Activated CD4-positive, alpha-beta T cell treated with anti-CD3 and anti-CD28 coated beads, Interleukin-2, amount 50 U/mL, for 4 hours (primary cell): ENCODE measurements at places on chromosomes 5 and 9.

DNA sequence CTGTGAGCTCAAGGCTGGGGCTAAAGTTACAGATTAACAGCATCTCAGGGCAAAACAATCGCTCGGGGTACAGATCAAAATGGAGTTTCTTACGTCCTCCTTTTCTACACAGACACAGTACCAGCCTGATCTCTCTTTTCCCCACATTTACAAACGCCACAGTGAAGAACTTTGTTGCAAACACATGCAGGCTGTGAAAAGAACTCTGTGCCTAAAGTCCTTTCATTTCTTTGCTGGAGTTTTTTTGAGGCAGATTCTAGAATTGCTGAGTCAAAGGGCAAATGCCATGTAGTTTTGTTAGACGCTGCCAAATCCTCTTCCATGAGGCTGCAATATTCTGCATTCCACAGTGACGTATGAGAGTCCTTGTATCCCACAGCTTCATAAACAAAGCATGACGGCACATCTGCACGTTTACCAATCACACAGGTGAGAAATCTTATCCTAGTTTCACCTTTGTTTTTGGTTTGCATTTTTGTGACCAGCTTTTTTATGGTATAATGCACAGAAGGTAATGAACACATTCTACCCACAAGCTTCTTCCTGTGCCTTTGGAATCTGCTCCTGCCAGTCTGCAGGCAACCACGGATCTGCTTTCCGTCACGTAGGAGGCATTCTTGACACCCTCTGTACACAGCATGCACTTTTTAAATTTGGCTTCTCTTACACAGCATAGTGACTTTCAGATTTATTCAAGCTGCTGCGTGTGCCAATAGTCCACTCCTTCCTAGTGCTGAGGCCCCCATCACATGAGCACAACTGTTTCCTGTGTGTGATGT, 44.6 kb upstream of the LPCAT1 start:
- no peak for DNase-seq

DNA sequence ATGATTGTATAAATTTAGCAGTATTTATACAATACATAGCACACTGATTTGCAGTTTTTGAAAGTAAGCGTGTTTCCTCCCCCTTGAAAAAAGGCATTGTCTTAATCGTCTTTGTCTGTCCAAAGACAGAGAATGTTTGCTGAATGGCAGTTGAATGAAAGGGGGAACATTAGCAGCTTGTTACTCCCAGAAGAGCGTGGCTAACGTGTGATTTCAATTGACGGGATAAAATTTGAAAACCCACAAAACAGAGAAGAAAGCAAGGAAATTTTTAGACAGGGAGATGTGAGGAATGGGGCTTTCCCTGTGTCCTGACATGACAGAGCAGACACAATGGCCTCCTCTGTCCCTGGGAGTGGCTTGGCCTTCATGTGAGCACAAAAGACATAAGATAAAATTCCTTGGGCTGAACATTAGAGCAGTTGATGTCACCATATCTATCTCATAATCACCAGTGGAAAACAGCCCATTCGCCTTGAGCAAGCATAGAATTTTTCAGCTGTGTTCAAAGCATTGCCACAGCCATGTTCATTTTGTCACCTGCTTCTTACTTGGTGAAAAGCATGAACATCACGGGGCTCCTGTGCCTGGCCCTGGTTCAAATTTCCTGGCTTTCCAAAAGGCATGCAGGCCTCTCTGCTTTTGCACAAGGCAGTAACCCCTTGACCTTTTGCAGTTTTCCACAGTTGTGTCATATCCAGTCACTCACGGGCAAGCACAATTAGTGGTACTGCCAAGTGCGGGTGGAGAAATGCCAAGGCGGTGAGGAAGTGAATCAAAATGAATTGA, 126.9 kb downstream of the TLE1 start:
- DNase-seq = no peak

DNA sequence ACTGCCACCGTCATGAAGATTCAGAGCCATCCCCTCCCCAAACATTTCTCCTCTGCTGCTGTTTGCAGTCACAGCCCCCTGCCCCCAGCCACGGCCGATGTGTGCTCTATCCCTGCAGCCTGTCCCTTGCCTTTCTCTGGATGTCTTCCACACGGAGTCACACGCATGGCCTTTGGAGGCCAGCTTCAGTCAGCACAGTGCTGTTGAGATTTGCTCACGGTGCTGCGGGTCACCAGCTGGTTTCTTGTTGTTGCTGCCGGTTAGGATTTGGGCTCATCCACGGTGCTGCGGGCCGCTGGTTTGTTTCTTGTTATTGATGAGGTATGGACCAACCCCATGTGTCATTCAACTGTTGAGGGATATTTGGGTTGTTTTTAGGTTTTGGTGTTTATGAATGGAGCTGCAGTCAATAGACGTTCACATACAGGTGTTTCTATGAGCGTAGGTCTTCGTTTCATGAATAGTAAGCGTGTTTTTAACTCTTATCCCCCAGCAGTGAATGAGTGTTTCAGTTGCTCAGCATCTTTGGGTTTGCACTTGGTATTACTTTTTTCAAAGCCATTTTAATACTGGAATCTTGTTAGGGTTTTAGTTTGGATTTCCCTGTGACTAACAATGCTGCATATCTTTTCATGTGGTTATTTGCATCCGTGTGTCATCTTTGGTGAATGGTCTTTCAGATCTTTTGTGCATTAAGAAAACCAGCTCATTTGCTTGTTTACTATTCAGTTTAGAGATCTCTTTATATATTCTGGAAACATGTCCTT, 57.6 kb downstream of the AHRR start:
- DNase-seq = no peak

DNA sequence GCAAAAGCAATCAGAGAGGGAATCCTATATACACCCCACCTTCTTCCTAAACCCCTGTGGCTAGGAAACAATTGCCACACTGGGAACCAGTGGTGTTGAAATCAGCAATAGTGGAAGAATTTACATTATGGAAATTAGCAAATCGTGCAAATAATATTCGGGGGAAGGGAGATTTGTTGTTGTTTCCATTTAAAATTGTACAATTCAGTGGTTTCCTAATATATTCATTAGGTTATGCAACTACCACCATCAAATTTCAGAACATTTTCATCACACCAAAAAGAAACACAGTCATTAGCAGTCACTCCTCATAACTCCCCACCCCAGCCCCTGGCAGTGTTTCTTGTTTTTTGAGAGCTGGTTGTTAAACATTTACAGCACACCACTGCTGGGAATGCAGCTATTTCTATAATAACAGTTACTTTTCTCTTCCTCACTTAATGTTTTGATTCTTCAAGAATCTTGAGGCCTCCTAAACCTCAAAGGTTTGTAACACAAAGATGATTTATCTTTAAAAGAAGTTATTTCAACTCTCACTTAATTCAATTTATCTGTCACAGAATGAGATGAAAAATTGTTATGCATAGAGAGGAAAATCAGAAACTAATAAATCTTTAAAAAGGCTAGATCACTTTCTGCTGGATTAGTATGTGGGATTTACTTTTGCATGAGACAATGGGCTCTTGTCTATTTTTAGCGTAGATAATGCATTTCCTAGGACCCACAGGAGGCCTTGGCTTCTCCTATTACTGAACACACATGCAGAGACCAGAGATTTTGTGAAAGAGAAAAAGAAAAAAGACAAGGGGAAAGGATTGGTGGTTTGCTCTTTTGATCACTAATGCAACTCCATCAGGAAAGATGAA, 91.8 kb upstream of the DAPK1 start:
- no peak for DNase-seq

DNA sequence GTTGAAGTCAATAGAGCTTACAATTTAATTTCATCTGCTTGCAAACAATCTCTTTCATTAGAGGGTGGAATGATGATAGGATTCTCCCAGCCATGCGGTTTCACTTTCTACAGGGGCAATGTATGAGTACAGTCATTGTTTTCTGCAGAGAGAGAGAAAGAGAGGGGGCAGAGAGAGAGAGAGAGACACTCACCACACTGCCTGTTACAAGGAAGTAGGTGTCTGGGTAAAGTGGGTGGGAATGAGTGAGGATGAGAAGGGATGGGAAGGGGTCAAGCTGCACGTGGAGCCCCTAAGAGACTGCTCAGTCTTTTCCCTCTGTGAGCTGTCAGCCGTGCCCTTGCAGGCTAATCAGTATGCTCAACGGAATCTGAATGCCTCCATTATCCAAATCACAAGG, 454.3 kb downstream of the KDM4C start:
- no peak for DNase-seq

GRCh38 chr5:68593211-68593671, 377.7 kb downstream of the PIK3R1 start:
- DNase-seq = no peak

DNA sequence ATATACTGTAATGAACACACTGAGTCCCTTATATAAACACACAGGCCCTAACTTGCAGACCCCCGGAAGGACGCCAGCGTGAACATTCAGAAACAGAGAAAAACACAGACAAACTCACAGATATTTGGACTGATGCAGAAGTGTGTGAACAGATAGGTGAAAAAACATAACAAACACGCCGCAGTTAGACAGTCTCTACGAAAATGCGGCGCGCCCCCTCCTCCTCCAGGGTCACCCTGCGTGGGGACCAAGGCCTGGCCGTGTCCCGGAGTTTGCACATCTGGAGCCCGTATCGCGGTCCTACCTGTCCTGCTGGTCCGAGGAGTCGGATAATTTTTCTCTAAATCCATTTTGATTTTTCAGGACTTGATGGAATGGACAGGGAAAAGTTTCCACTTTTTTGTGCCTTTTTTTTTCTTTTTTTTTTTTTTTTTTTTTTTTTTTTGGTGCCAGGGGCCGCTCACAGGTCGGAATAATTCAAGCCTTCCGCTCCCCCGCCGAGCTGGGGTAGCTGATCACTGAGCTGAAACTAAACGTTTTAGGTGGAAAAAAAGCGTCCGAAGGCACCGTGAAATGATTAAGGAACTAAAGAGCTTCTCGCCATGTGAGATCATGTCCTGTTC, at the start of gene PAX5:
PAX5 (minus strand) TSS at position 587 of the 623 bp plus-strand sequence; CDS start at position 350, 237 bp downstream.
- DNase-seq = no peak

- DNase-seq = no peak
These were observed 510.0 kb downstream of the GADD45G start for GRCh38 chr9:90114641-90115425.

GRCh38 chr9:111975709-111976108, 79.1 kb downstream of the UGCG start:
- DNase-seq = no peak

- peak; percentile 49 for DNase-seq
These were observed 24.2 kb downstream of the TCF7 start for GRCh38 chr5:134138416-134139376.

DNA sequence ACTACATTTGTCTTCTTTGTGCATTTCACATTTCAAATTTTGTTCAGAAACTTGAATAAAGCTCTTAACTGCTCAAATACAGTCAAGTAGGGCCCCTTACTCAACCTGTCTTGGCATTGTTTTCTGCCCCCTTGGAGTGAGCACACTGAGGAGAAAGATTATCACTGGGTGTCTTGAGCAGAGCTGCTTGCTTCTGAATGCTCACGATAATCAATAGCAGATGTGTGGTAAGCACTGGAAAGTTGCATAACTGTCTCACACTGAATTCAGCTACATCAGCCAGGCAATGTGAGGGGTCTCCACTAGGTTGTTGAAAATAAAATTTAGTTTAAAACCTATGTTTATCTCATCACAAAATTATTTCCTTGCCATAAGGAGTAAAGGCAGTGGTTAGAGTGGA, 7.8 kb upstream of the TNFAIP8 start:
- no peak for DNase-seq

DNA sequence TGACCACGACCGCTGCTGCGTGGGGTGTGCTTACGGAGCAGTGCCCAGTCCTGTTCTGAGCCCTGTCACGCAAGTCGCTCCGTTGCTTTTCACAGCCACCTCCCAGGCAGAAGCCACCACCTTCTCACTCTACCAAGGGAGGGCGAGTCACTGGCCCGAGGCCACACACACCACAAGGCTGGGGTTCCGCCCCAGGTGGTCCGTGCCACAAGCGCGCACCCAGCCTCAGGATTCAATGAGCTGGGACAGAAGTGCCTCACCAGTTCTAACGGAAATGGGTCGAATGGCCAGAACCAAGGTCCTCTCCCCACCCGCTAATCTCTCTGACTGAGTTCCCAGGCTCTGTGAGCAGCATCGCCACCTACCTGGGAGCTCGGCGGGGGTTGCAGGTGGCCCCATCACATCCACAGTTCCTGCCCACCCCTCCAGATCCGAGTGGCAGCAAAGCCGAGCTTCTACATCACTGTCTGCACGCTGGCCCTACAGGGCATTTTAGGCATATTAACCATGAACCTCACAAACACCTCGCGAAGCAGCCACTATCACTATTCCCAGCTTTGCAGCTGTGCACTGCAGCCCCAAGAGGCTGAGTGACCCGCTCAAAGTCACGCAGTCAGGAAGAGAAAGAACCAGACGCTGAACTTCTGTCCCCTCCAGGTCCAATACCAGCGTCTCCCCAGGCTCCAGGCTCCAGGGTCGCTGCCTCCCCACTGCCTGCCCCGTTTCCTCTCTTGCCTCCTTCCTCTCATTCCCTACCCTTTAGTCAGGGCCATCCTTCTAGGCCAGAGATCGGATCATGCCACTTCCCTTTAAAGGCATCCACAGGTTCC, 92.1 kb upstream of the PHYKPL start:
- no peak for DNase-seq

- DNase-seq = no peak
These were observed 107.6 kb downstream of the GRIA1 start for GRCh38 chr5:153598099-153598498.

GRCh38 chr5:158691631-158692255, 408.0 kb downstream of the EBF1 start:
- DNase-seq = no peak

DNA sequence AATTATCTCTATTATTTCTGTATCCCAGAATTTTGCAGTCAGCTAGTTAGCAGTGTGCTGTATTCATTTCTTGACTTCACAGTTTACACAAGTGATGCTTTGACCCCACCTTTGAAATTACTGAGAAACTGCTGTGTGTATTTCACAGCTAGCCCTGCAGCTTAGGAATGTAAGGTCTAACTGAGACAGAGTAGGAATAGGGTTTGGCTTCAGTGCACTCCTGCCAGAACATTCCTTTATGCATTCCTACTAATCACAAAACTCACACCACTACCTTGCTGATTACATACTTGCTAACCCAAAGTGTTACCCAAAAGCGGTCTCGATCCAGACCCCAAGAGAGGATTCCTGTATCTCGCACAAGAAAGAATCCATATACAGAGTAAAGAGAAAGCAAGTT, 551.8 kb downstream of the CDH9 start:
- DNase-seq = no peak

DNA sequence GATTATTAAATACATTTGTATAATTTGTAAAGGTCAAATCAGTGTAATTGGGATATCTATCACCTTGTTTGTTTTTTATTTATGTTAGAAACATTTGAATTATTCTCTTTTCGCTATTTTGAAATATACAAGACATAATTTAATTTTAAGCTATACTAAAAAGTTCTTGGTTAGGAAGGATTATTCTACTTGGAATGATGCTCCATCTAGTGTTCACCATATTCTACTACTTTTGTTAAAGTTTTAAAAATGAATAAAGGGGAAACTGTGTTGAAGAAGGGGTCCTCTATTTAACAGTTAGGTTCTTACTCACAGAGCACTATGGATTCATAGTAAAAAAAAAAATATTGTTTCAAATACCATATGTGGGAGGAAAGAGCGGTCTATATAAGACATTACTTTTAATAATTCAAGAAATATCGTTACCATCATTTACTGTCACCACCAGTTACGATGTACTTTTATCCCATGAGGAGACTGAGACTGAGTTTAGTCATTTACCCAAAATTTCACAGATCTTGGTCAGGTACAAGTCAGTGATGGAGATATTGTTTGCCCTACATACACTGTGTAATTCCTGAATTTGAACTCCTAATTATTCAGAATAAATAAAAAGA, 6.3 kb upstream of the STOM start:
- no peak for DNase-seq

- no peak for DNase-seq
These were observed 101.0 kb upstream of the PIK3R1 start for GRCh38 chr5:68114378-68115040.

GRCh38 chr9:123353984-123354591, 1.9 kb upstream of the CRB2 start:
- peak; percentile 38 for DNase-seq
